Activated T-cell treated with anti-CD3 and anti-CD28 coated beads, Interleukin-2, amount 50 U/mL, for 72 hours (primary cell): ENCODE measurements at places on chromosomes 5 and 9. TPM values are rescaled to one million over a fixed set of nuclear protein-coding genes. Genes with fewer than 3 reads are reported as not detected.

GRCh38 chr5:60765019-60765709 is 65.2 kb upstream of the DEPDC1B start:
- H3K4me3 ChIP-seq: no peak overlapping the region
- H3K27ac ChIP-seq: no peak overlapping the region
- no peaks in the 10 kb centered on the region for H3K36me3 ChIP-seq
- DNase-seq: no peak
- no peaks in the 10 kb centered on the region for H3K4me1 ChIP-seq
- H3K27me3 ChIP-seq: peaks cover 8% of the 10 kb centered on the region

PCDHA1 gene
- total RNA-seq: not detected

GRCh38 chr5:177354711-177355110 is 3.0 kb upstream of the RGS14 start:
- no peak overlapping the region for H3K4me3 ChIP-seq
- no peak for DNase-seq
- peaks cover 6% of the 10 kb centered on the region for H3K36me3 ChIP-seq
- H3K27ac ChIP-seq: no peak overlapping the region

DNA sequence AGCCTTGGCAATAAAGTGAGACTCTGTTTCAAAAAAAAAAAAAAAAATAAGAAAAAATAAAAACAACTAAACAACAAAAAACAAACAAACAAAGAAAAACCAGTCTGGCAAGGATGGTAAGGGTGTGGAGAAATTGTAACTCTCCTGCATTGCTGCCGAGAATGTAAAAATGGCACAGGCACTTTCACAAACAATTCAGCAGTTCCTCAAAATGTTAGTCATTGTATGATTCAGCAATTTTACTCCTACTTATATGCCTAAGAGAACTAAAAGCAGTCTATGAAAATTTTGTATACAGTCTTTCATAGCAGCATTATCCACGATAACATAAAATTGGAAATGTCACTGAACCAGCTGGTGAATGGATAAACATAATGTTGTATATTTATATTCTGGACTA is 280.4 kb downstream of the CDH9 start:
- no peak overlapping the region for H3K4me3 ChIP-seq
- DNase-seq: no peak
- H3K27ac ChIP-seq: no peak overlapping the region
- H3K4me1 ChIP-seq: no peaks in the 10 kb centered on the region

GRCh38 chr5:168086104-168086610 is 205.3 kb upstream of the WWC1 start:
- H3K27ac ChIP-seq: no peak overlapping the region
- H3K27me3 ChIP-seq: peaks cover 5% of the 10 kb centered on the region
- no peaks in the 10 kb centered on the region for H3K4me1 ChIP-seq
- H3K4me3 ChIP-seq: no peak overlapping the region
- H3K36me3 ChIP-seq: no peaks in the 10 kb centered on the region

- DNase-seq: no peak
- H3K27me3 ChIP-seq: no peaks in the 10 kb centered on the region
- H3K36me3 ChIP-seq: no peaks in the 10 kb centered on the region
- no peak overlapping the region for H3K27ac ChIP-seq
- no peaks in the 10 kb centered on the region for H3K4me1 ChIP-seq
Observed at GRCh38 chr5:128279345-128279744, 195.8 kb downstream of the SLC12A2 start.

DNA sequence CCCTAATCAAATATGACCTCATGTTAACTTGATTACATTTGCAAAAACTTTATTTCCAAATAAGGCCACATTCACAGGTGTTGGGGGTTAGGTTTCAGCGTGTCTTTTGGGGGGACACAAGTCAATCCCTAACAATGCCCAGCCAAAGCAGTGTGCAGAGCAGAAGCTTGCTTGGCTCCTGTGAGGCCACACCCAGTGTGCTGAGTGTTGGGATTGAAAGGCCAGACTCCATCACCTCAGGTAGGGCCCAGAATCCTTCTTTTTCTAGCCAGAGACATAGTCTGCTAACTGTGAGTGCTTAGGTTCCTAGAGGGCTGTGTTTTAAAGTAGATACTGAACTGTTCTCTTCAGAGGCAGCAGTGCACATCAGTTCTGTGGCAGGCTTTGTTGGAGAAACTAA is 27.9 kb downstream of the KDM4C start:
- H3K27ac ChIP-seq: no peak overlapping the region
- H3K27me3 ChIP-seq: no peaks in the 10 kb centered on the region
- no peak overlapping the region for H3K4me3 ChIP-seq
- H3K36me3 ChIP-seq: no peaks in the 10 kb centered on the region
- DNase-seq: no peak

DNA sequence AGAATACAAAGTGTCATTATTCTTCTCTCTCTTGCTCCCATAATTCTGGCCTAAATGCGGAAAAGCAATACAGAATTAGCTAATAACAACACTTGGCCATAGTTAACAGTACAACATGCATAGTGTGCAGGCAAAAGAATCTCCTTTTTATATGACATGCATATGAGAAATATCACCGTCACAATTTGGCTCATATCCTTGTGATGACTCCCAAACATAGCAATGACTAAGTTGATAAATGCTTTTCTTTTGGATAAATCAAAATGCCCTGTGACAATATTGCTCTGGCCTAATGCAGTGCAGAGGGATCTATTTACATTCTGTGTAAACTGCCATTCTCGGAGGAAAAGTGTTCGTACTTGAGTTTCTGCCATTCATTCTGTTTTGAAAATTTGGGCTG is 121.9 kb upstream of the GHR start:
- no peak overlapping the region for H3K4me3 ChIP-seq
- no peaks in the 10 kb centered on the region for H3K36me3 ChIP-seq
- DNase-seq: no peak
- H3K4me1 ChIP-seq: no peaks in the 10 kb centered on the region
- no peaks in the 10 kb centered on the region for H3K27me3 ChIP-seq

DNA sequence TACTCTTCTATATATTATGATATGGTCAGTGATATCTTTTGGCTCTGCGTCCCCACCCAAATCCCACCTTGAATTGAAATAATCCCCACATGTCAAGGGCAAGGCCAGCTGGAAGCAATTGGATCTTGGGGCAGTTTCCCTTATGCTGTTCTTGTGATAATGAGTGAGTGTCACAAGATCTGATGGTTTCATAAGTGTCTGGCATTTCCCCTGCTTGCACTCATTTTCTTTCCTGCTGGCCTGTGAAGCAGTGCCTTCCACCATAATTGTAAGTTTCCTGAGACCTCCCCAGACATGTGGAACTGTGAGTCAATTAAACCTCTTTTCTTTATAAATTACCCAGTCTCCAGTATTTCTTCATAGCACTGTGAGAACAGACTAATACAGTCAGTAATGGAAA is 45.0 kb upstream of the TNC start:
- H3K27me3 ChIP-seq: peaks cover 20% of the 10 kb centered on the region
- H3K27ac ChIP-seq: no peak overlapping the region
- no peak overlapping the region for H3K4me3 ChIP-seq
- DNase-seq: no peak

- H3K27ac ChIP-seq: no peak overlapping the region
- no peaks in the 10 kb centered on the region for H3K27me3 ChIP-seq
- peak overlapping the region; percentile 80 for H3K4me3 ChIP-seq
- peaks cover 32% of the 10 kb centered on the region for H3K4me1 ChIP-seq
- no peak for DNase-seq
- no peaks in the 10 kb centered on the region for H3K36me3 ChIP-seq
Observed at GRCh38 chr9:129611307-129611800, 9.5 kb downstream of the C9orf50 start.

DNA sequence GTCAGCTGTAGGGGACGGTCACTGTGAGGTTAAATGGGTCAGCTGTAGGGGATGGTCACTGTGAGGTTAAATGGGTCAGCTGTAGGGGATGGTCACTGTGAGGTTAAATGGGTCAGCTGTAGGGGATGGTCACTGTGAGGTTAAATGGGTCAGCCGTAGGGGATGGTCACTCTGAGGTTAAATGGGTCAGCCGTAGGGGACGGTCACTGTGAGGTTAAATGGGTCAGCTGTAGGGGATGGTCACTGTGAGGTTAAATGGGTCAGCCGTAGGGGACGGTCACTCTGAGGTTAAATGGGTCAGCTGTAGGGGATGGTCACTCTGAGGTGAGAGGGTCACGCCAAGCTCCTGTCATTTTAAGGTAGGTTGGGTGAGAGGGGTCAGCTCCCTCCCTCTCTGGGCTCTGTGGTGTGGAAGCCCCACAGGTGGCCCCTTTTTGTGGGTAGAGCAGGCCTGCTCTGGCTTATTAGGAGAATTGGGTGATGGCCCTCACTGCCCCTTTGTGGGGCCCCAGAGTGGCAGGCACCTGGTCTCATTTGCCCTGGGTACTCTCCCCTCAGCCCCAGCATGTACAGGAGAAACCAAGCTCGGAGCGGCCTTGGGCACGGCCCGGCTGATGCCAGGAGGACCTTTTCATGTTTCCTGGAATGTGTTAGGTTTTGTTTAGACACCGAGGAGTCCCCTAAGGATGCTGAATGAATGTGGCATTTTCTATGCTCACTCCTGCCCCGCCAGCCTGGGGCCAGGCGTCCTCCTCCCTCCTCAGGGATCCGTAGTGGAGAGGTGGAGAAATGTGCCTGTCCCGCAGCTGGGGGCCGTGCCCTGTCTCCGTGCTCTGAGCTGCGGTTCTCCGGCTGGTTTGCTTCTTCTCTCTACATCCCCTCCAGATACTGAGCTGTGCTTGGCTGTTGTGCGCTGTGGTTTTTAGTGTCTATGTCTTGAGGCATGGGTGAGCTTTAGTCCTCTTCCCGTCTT is 31.4 kb downstream of the AHRR start:
- peaks cover 15% of the 10 kb centered on the region for H3K4me1 ChIP-seq
- no peak overlapping the region for H3K27ac ChIP-seq
- peaks cover 7% of the 10 kb centered on the region for H3K27me3 ChIP-seq

ABLIM3 gene
- 0.14 TPM for total RNA-seq

- H3K4me3 ChIP-seq: peak overlapping the region; percentile 94
- peaks cover 20% of the 10 kb centered on the region for H3K4me1 ChIP-seq
- H3K36me3 ChIP-seq: peaks cover 3% of the 10 kb centered on the region
- H3K27ac ChIP-seq: peak overlapping the region; percentile 52
- peak; percentile 22 for DNase-seq
Observed at GRCh38 chr5:72956324-72957140, 691 bp downstream of the FCHO2 start.

- peaks cover 7% of the 10 kb centered on the region for H3K36me3 ChIP-seq
- H3K27ac ChIP-seq: no peak overlapping the region
- no peak for DNase-seq
- no peaks in the 10 kb centered on the region for H3K27me3 ChIP-seq
- no peaks in the 10 kb centered on the region for H3K4me1 ChIP-seq
- H3K4me3 ChIP-seq: no peak overlapping the region
Observed at GRCh38 chr5:80437326-80437725, 29.5 kb downstream of the ZFYVE16 start.

PCAT7 gene
- total RNA-seq: not detected

- H3K4me3 ChIP-seq: no peak overlapping the region
- DNase-seq: no peak
- H3K4me1 ChIP-seq: peaks cover 9% of the 10 kb centered on the region
- no peaks in the 10 kb centered on the region for H3K27me3 ChIP-seq
Observed at GRCh38 chr9:129344641-129345495, 166.8 kb upstream of the IER5L start.

DNA sequence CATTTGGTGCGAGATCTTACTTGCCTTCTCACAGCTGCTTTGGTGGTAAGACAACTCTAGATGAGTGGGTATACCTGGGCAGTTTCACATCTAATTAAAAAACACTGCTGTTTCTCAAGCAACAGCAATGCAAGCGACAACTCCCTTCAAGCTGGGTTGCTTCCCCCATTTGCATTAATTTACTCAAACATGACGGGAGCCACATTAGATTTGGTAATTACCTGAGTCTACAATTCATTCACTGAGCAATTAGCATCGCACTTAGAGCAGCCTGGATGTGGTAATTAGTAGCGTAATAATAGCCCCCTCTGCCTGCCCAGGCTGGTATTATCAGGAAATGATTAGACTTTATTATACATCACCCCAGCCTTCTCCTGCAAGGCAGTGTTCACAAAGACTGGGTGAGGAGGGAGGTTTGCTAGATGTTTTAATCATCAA is 73.4 kb downstream of the FBXO38 start:
- no peak overlapping the region for H3K4me3 ChIP-seq
- no peaks in the 10 kb centered on the region for H3K36me3 ChIP-seq
- no peak overlapping the region for H3K27ac ChIP-seq
- peaks cover 19% of the 10 kb centered on the region for H3K27me3 ChIP-seq
- no peaks in the 10 kb centered on the region for H3K4me1 ChIP-seq

GRCh38 chr9:81191222-81191621 is 498.1 kb downstream of the TLE1 start:
- no peaks in the 10 kb centered on the region for H3K36me3 ChIP-seq
- H3K27ac ChIP-seq: no peak overlapping the region
- no peaks in the 10 kb centered on the region for H3K27me3 ChIP-seq

- no peak overlapping the region for H3K27ac ChIP-seq
- no peak for DNase-seq
- H3K36me3 ChIP-seq: no peaks in the 10 kb centered on the region
- peaks cover 23% of the 10 kb centered on the region for H3K27me3 ChIP-seq
Observed at GRCh38 chr5:53418826-53419658, 61.4 kb upstream of the FST start.

- H3K4me3 ChIP-seq: no peak overlapping the region
- no peaks in the 10 kb centered on the region for H3K4me1 ChIP-seq
- no peaks in the 10 kb centered on the region for H3K36me3 ChIP-seq
- DNase-seq: no peak
- H3K27ac ChIP-seq: no peak overlapping the region
- H3K27me3 ChIP-seq: no peaks in the 10 kb centered on the region
Observed at GRCh38 chr5:62778316-62779009, 199.8 kb downstream of the LRRC70 start.

GRCh38 chr5:79119486-79119885 is 7.9 kb downstream of the BHMT start:
- peaks cover 3% of the 10 kb centered on the region for H3K36me3 ChIP-seq
- peaks cover 8% of the 10 kb centered on the region for H3K27me3 ChIP-seq
- no peak overlapping the region for H3K27ac ChIP-seq

DNA sequence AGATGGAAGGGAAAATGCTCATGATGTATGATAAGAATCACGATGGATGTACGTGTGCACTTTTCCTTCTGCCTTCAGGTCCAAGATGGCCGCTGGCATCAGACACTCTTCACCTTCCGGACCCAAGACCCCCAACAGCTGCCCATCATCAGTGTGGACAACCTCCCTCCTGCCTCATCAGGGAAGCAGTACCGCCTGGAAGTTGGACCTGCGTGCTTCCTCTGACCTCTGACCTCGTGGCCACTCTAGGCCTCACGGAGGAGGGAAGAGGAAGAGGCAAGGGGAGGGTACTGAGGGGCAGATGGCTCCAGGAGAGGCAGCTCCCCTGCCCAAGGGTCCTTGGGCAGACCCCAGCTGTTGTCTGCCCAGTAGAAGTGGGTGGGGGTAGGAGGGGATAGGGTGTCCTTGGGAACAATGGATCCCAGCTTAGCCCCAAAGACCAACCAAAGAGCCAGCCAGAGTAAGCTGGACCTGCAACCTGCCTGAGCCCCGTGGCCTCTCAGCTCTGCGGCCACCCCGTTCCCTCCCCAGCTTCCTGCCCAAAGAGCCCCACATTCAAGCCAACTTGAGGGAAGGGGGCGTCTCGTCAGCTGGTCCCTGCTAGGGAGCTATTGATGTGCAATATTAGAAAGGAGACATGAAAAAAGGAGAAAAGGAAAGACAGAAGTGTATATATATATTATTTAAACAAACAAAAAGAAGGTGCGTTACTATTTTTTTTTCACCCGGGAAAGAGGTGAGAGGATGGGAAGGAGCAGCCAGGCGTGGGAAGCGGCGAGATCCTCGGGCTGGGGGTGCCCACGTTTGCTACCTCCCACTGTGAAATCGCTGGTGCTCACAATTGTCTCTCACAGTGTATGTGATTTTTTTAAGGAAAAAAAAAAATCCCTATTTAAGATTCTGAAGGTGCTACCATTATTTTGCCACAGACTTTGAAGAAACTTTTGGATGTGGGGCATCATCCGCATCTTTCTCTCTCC is 12.1 kb upstream of the ORM1 start:
- DNase-seq: no peak
- no peak overlapping the region for H3K27ac ChIP-seq
- H3K4me1 ChIP-seq: peaks cover 4% of the 10 kb centered on the region
- no peaks in the 10 kb centered on the region for H3K27me3 ChIP-seq
- H3K4me3 ChIP-seq: no peak overlapping the region
